T-helper 22 cell (primary cell): ENCODE measurements at places on chromosomes 16 and 17.

DNA sequence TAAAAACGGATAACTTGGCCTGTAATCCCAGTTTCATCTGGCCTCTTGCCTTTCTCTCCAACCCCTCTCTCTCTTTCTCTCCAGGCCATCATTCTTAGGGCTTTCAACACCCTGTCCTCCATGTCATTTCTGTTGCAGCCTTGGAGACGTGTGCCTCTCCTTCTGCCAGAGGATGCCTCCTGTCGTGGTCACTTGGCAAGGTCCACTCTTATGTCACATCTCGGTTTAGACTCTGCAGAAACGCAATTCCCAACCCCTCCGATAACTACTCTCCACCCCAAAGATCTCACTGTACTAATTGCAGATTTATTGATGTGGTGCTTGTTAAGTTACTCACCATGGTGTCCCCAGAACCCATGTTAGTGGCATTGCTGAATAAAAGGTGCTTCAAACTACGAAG, 787.3 kb upstream of the RBFOX1 start:
- DNase-seq: no peak

- no peak for DNase-seq
Observed at GRCh38 chr16:67268136-67268579, 11.2 kb upstream of the PLEKHG4 start.

DNA sequence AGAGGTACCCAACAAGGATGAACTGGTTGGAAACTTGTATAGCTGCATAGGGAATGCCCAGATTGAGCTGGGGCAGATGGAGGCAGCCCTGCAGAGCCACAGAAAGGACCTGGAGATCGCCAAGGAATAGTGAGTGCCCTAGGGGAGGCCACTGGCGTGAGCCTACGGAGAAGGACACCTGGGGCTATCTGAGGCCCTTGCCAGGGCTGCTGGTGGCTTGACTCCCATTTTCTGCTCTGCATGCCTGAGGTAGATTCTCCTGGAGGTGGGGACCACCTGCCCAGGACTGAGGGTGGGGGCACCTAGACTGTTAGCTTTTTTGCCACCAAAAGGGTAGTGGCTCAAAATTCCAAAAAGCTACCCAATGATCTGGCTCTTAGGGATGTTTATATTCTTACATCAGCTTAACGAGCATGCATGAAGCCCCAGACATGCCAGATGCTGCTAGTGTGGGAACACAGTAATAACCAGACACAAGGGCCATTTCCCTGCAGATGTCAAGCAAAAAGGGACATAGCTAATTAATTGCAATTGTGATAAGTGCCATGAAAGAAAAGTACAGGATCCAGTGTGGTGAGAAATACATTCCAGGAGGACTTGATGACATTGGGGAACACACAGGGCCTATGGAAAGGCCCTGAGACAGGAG, 8.8 kb downstream of the ODAD4 start:
- no peak for DNase-seq

DNA sequence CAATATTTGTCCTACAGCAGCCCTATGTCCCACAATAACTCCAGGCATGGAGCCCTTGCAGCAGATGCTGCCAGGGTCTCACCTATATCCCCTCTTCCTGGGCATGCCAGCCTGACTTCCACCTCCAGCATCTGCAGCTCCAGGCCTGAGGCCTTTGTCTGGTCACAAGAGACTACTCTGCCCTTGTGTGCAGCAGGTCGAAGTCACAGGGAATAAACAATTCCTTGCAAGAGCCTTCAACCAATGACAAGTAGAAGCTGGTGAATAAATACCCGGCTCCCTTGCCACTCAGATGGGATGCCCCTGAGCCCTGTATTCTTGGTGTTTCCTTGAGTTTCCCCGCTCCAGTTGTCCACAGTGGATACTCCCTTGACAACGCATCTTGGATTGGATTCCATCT, 23.0 kb downstream of the CES1 start:
- DNase-seq: no peak

GRCh38 chr17:38605411-38605840, 326 bp downstream of the SRCIN1 start:
- no peak for DNase-seq
